Fibroblast of the aortic adventitia (primary cell): ENCODE measurements at places on chromosomes 13 and 19.
A peak's percentile ranks its signal among the peaks of the same experiment; 100 is the strongest.

- no peak for DNase-seq
Measured at GRCh38 chr19:43551399-43552197, 18.6 kb downstream of the ZNF575 start.

DNA sequence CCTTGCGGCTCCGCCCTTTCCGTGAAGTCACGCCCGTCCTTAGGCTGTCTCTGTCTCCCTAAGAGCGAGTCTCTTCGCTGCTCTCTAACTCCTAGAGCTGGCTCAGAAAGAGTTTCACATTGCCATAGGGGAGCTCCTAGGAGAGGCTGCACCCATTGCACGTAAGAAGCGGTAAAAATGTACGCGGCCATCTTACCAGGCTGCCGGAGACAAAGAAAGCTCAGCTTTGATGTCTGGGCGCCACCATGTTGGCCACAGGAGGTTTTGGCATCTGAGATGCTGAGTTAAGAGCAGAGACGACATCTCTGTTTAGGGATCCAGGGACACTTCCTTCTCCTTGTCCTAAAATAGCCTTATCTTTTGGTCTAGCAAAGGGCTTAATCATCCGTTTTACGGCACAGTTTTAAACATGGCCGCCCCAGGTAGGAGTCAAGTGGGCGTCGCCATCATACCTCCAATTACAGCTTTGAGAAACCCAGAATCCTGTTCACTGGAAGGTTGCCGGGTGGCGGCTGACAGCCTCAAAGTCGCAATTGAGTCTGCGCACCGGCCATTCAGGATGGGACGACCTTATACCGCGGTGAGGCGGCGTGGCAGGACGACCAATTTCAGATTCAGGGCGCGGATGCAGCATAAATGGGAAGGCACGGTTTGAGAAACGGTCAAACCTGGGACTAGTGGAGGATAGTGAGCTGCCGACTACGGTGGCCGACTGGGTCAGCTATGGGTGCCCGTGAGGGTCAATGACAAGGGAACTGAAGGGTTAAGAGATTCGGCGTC, at the start of gene ZNF793:
TSS of gene ZNF793 (plus strand) at position 553 of the 780 bp plus-strand sequence. CDS start 16,501 bp downstream, outside the sequence.
- DNase-seq: peak; percentile 41

DNA sequence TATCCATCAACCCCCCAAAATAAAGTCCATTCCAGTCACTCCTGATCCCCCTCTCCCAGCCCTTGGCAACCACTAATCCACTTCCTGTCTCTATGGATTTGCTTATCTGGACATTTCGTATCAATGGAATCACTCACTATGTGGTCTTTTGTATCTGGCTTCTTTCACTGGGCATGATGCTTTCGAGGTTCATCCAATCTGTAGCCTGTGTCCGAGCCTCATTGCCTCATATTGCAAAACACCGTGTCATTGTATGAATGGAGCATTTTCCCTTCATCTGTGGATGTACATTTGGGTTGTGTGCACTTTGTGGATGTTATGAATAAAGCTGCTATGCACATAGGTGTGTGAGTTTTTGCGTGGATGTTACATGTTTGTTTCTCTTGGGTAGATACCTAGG, 1.4 kb upstream of the FZR1 start:
- no peak for DNase-seq

DNA sequence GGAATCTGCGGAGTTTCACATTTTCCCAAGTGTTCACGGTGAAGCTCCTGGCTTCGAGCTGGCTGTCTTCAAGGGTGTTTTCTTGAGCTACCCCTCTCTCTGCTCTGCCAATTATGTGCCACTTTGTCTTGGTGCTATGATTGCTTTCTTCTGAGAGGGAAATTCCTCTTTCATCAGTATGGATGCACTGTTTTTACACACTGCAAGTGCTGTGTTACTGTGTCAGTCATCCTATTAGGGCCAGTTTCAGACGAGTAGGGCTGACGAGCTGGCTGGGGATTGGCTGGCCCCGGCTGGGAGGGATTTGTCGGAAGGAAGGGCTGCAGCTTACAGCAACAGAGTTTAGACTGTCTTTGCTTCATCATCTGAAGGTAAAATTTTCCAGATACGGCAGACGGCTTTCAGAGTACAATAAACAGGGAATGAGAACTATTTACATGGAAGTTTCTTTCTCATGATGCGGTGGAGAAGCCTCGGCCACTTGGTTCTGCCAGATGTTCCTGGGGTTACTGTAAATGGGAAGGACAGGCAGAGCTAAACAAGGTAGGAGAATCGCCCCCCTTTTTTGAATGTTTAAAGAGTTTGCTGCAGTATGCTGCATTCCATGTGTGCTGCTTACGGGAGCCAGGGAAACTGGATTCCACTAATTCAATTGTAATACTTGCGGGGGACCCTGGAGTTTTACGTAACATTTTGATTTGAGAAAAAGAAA, at the start of gene MBNL2:
TSS of gene MBNL2 (plus strand) at position 345 of the 712 bp plus-strand sequence. CDS start 53,903 bp downstream, outside the sequence.
- DNase-seq: peak; percentile 93

- DNase-seq: no peak
Measured at GRCh38 chr13:33105387-33106005, 89.3 kb downstream of the KL start.

DNA sequence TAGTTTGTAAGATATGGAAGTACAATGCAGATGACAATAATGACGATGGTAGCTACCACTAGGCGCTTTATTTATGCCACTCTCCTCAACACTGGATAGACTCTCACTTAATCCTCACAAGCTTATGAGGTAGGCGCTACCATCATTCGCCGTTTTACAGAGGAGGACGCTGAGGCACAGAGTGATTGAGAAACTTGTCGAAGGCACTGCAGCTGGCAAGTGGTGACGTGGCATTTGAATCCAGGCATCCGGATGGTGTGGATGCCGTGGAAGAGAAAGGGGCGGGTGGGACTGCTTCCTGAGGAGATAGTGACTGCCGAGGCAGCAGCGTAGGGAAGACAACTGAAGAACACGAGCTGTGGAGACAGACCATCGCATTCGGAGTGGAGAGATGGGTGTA, 1.3 kb upstream of the RPS9 start:
- no peak for DNase-seq

- DNase-seq: no peak
Measured at GRCh38 chr19:41626278-41626677, 596 bp downstream of the CEACAM4 start.

DNA sequence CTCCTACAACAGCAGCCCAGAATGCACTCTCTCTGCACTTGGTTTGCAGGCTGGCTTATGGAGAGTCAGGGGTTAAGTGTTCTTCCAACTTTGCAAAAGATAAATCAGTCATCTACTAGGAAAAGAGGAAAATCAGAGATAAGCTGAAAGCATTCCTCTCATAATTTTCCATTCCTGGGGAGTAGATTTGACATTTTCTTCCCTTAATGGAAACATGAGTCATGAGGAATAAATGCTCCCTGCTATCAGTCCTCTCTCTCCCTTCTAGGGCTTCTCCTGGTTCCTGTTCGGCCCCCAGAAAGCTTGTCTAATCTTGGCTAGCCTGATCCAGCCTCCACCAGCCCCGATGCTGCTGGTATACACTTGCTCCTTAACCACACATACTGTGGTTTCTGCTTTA, 28.4 kb upstream of the ENOX1 start:
- DNase-seq: peak; percentile 94

DNA sequence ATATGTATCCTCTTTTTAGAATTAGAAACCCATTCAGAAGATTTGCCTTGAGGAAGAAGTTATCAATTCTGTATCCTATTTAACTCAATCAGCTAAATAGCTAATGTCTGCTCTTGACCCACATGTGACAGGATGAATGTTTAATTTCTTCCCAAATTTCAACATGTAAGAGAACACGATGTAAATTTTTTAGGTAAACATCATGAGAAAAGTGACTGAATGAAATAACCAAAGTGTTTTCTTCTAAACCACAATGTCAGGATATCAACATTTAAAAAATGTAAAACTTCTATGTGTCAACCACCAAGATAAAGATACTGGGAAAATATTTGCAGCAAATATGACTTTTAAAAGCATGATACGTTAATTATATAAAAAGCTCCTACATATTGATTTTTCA, 302.4 kb downstream of the DCT start:
- DNase-seq: no peak

DNA sequence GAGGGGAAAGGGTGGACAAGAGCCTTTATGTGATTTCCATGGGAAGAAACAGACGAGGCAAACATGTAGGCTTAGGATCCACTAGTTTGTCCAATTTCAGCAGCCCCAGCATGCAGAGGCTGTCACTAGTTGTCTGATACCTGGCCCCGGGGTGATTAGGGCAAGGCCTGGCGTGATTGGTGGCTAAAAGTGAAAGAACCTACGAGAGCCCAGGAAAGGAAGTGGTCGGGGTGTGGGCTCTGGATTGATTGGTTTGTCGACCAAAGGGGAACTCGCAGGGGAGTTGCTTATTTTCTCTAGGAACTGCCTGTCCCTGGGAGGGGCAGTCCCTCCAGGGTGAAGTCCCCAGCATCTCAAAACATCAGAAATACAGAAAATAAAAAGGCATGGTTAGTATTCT, 64.2 kb upstream of the UQCRFS1 start:
- DNase-seq: peak; percentile 6

- peak; percentile 87 for DNase-seq
Measured at GRCh38 chr19:28710278-28710677, 502.7 kb downstream of the UQCRFS1 start.

DNA sequence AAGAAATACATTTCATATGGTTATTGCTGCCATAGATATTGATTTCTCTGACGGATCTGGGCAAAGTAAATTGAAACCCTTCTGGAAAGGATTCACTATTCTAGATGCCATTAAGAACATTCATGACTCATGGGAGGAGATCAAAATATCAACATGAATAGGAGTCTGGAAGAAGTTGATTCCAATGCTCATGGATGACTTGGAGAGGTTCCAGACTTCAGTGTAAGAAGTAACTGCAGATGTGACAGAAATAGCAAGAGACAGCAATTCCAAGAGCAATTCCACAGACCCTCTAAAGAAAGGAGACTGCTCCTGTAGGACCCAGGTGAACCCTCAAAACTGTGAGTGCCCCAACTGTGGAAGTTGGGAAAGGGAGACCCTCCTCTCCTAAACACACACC, 30.9 kb upstream of the KCTD12 start:
- DNase-seq: peak; percentile 92

GRCh38 chr13:29165840-29166239, 345.7 kb downstream of the MTUS2 start:
- DNase-seq: no peak

GRCh38 chr19:32165750-32166149, 179.7 kb upstream of the ZNF507 start:
- no peak for DNase-seq

DNA sequence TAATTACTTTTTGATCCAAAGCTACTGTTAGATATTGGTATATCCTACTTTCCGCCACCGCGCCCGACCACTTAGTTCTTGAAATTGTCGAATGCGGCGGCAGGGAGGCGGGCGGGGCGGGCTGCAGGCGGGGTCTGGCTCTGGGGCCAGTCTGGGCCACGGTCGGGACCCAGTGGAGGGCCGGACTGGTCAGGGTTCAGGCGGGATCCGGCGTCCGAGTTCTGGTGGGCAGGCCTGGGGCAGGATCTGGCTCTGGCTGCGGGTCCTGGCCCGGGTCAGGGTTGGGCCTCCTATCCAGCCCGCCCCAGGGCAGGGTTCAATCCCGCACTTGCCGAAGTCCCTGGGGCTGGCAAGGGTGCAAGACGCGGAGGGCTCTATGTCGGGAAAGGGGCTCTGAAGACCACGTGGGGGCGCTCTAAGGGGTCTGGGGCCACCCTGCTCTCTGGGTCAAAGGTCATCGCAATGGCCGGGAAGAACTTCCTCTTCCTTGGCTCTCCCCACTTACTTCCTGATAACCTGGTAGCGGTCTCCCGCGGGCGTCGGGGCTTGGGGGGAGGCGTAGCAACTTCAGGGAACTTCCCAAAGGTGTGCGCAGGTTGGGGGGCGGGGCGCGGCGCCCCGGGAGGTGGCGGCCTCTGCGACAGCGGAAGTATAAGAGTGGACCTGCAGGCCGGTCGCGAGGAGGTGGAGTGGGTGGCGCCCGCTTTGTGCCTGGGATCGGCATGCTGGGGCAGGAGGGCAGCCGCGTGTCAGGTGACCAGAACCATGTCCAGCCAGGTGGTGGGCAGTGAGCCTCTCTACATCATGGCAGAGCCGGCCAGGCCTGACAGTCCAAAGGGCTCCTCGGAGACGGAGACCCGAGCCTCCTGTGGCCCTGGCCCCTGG, 83.4 kb downstream of the MRPL57 start:
- DNase-seq: no peak

DNA sequence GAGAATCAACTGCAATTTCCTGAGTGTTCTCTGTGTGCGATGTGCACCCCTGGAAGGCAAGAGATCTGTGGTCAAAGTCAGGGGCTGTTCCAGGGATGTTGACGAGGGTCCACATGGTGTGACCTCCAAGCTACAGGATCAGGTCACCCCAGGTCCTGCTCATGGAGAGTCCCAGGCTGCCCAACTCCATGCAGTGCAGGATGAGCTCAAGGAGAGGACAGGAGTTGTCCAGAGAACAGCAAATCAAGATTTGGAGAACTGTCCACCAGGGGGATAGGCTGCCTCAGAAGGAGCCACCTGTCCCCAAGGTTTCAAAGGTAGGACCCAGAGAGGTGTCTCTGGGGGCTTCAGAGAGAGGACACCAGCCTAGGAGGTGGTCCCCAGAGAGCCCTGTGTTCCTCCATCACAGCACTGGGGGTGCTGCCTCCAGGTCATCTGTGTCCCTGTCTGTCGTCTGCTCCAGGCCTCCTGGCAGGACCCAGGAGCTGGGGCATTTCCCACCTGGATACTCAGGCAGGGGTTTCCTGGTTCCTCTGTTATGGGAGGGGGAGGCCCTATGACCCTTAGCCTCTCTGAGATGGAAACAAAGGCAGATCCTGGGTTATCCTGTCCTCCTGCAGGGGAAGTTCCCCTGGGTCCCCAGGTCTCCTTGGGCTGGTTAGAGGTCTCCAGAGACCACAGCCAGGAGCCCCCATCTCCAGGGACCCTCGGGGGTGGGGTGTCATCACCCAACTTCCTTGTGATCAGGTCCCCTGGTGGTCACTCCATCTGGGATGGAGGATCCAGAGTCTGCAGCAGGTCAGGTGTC, 2.1 kb upstream of the CEACAM7 start:
- DNase-seq: no peak

DNA sequence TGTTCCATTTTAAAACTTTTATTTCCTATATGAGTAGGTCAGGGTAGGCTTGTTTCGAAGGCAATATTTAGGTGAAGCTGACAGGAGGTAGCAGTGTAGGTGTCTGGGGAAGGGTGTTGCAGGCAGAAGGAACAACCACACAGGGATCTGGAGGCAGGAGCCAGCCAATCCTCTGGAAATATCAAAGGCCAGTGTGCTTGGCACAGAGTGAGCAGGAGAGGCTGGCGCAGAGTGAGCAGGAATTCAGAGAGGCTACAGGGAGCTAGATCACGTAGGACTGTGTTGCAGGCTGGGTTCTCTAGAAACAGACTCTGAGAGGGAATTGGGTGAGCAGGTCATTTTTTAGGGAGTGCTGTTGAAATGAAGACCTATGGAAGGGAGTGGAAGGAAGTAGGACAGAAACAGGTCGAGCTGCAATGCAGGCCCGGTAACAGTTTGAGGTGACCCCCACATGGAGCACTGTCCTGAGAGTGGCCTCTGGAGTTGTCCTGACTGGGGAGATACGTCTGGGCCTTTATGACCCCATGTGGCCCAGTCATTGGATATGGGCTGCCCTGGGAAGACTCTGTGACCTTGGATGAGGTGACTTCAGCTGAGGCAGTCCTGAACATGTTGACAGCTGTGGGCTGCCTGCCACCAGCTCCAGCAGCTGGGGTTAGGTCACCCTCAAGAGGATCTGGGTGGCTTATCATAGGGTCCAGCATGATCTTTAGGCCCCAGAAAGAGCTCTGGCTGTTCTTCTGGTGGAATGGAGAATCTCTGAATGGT, 51.7 kb downstream of the ERCC5 start:
- no peak for DNase-seq
